ENCODE measurements at places on chromosomes 7 and 10.

DNA sequence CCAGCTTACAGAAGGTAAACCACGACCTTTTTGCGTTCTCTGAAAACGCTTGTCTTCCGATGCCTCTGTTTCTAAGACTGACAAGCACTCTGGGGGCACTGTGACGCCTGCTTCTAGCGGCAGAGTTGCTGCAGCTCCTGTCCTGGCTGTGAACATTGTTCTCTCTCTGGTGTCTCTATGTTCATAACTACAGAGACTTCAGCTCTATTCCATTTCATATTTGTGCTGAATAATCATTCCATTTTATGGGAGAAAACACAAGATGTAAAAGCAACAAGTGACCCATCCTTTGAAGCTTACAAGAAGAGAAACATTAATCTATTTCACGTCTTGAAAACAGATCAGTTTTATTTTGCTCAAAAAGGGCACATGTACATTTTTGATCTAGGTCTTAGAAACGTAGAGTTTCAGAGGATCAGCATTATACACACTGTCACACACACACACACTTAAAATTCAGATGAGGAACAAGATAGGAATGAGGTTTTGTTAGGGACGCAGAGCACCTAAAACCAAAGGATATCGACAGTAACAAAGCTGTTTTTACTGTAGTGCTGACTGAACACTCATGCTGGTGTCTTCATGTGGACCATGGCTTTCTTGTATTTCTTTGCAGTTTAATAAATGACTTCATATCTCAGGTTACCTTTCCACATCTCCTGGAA, 3.0 kb downstream of the IKZF1 start:
- DNase-seq, result no peak

DNA sequence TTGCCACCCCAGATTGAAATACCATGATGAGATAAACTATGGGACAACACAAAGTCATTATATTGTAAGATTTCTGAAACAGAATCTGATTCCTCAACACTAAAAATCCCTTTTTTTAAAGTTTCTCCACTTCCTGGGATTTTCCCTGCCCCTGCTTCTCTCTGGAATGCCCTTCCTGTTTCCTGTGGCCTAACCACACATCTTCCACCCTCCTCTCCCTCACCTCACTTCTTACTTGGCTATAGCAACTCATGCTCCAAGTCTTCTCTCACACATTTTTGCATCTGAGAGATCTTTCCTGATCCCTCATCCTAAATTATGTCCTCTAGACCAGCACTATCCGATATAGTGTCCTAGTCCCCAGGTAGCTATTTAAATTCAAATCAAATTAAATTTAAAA, 4.1 kb upstream of the RELN start:
- no peak for DNase-seq

GRCh38 chr7:101277155-101277554, 32.3 kb upstream of the FIS1 start:
- no peak for DNase-seq

- DNase-seq, result no peak
Measured at GRCh38 chr10:89861584-89862301, 160.4 kb downstream of the KIF20B start.

DNA sequence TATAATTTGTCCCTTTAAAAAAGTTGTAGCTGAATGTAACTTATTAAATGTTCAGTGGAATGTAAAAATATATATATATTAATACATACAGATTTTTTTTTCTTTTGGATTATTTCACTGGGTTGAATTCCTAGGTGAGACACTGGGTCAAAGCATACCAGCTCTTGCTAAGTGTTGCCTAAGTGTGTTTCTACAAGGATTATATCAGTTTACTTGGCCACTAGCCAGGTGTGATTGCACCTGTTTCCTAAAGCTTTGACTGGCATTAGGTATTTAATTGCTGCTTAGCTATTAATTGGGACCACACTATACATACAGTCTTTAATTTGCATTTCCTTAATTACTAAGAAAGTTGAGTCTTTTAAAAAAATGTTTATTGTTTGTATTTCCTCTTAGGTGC, 5.5 kb upstream of the ELOVL3 start:
- DNase-seq, result no peak

DNA sequence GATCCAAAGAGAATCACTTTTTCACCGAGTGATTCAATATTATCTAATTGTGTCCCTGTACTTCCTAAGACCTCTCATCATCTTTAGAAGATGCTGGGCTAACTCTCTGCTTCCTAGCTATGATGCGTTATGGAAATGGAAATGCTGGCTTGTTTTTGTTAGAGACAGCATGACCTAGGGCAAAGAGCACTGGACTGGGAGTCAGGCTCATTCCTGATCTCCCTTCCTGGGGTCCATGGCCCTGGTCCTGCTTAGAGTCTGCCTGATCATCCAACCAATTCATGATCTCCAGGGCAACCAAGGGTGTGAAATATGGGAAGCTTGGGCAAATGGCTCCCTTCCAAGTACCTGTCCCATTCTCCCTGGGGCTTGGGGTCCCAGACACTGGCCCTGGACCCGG, 136.4 kb downstream of the RGS10 start:
- no peak for DNase-seq
